Stimulated activated CD4-positive, alpha-beta T cell treated with anti-CD3 and anti-CD28 coated beads, Interleukin-15, amount 100 ng/mL, for 1 hour (primary cell): ENCODE measurements at places on chromosomes 5 and 9.
A peak's percentile ranks its signal among the peaks of the same experiment; 100 is the strongest.

DNA sequence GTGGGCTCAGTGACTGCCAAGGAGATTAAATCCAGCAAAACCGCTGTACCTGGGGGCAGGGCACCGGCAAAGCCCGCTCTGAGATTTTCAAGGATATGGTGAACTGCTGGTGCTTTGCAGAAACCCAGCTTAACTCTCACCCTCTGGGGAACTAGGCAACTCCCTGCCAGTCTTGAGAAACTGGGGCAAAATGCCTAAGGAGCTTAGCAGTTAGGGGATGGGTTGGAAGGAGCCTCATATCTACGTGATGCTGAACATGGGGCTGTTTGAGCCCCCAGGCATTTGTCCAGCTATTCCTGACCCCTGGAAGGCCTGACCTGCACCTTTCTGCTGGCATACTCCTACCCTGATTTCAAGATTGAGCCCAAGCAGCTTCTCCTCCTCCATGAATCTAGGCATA lies 108.6 kb upstream of the TBC1D2 start:
- DNase-seq, result no peak

DNA sequence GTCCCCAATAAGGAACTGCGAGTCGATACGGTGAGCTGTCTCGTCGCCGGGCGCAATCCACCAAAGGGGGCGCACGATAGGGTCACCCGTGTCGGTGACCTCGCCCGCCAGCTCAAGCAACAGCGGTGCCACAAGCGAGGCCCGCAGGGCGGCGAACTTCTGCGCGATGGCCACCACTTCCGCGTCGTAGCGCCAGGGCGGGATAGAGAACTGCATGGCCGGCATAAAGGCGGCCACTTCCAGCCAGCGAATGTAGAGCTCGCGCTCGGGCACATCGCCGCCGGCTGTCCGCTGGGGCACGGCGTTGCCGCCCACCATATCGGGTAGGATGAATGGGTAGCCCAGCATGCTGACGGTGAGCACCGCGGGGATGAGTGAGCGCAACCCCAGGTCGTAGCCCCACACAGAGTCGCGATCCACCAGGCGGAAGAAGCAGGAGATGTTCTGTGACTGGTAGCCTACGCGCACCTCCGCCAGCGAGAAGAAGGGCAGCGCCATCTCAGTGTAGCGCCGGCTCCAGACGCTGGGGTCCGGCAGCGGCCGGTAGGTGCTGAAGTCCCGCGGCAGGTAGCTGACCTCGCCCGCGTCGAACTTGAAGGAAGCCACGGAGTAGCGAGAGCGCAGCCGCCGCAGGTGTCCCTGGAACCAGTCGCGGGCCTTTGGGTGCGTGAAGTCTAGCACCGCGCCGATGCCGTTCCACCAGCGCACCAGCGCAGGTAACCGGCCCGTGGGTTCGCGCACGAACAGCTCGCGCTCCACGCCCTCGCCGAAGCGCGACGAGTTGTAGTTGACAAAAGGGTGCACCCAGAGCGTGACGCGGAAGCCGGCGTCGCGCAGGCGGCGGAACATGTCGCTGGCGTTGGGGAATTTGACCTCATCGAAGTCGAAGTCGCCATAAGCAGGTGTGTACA lies 5.5 kb downstream of the MYORG start:
- no peak for DNase-seq

DNA sequence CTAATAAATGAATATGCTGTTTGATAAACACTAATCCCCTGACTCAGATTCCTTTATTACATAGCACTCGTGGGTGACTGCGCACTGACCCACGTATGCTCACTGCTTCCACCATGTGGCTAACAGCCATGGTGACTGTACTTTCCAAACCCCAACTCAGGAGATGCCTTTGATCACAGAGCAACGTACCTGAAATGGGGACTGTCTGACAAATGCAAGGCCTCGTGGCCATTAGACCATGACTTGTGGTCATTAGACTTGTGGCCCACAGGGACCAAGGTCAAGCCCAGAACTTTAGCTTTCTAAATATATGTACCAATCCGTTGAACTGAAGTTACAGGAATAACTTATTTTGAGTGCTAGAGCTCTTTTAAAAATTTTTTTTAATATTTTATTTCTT lies 46.6 kb downstream of the CYFIP2 start:
- DNase-seq, result peak; percentile 33

GRCh38 chr5:1415059-1415425 lies 30.2 kb downstream of the SLC6A3 start:
- no peak for DNase-seq

DNA sequence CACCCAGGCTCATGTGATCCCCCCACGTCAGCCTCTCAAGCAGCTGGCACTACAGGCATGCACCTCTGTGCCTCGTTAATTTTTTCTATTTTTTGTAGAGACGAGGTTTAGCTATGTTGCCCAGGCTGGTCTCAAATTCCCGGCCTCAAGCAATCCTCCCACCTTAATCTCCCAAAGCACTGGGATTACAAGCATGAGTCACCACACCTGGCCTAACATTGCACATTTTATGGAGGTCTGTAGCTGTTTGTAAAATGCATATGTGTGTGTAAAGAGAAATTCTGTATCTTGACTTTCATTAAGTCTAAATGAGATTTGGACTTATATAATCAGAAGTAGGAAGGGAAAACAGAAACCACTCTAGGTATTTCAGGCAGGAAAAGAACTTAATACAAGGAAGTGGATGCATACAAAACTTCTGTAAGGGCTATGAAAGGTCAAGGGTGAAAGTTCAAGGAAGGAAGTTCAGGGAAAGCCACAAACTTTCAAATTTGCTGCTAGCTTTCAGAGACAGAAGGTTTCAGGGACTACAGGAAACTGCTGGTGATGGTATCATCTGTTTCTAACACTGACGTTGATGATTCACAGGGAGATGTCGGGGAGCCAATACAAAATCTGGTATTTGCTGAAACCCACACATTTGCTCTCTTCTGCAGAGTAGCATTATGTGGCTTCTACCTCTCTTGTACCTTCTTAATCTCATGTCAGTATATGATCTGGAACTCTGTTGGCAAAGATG lies 209.4 kb downstream of the PIK3R1 start:
- no peak for DNase-seq

- DNase-seq, result no peak
Observed at GRCh38 chr9:98941946-98942523, 1.7 kb upstream of the COL15A1 start.

DNA sequence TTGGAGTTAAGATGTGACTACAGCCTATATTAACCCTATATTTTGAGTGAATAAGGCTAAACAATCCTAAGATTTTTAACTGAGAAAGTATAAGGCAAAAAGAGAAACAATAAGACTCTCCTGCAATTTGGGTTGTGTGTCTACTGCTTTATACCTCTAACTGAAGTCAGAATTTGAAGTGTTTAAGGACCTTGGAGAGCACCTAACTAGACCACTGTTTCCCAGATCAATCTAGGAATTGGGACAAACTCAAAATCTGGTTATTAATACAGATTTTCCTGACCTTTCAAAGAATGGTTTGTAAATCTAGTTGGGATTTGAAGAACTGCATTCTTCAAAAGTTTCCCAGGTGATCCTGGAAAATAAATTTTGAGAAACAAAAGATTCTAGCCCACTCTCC lies 42.1 kb downstream of the GABRA1 start:
- DNase-seq, result no peak

DNA sequence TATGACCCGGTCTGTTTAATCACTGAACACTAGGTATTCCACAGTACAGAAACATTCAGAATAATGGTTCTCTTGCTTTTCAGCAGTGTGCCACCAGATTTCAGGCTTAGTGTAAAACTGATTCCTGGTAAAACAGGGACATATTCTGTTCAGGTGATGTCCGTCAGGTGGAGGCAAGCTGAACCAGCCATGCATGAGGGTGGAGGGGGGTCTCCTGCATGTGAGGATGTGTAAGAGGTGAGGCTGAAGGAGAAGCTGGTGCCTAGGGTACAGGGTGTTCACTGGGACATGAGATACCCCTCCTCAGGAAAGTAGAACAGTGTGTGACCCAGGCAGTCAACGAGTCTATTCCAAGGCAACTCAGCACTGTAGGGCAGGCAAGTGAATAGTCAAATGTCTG lies 563.9 kb downstream of the BNC2 start:
- DNase-seq, result no peak

DNA sequence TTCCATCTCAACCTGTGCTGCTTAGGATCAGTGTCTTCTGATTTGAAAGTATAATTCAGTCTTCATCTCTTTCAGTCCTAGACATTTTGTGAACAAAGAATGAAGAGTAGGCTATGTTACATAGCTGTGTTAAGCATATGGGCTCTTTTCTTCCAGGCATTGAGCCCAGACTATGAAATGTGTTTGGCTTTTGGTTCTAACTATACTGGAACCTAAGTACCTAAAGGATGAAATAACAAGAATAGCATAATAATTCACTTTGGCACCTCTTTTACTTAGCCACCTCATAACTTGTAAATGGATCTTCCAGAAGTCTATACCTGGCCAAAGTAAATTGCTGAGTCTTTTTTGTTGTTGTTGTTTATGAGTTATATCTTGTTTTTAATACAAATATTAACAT lies 71.4 kb downstream of the SLF1 start:
- DNase-seq, result no peak

DNA sequence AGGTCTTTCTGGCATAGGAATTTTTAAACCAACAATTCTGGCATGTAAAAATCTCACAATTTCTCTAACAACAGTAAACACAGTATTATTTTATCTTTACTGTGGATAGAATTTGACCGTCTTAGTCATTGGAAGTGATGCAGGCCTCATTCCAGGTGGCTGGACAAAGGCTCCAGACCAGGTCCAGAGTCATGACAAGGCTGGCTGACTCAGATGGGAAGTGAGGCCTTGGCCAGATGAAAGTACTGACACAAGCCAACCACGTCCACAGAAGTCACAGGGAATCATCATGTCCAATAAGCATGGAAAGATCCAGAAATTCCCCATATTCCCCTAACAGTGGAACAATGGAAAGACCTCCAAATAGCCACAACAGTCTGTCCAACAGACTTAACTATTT lies 12.4 kb downstream of the SPOCK1 start:
- no peak for DNase-seq

- DNase-seq, result no peak
Observed at GRCh38 chr5:72151169-72151568, 43.9 kb downstream of the MAP1B start.

GRCh38 chr5:168055141-168055683 lies 236.2 kb upstream of the WWC1 start:
- DNase-seq, result no peak

DNA sequence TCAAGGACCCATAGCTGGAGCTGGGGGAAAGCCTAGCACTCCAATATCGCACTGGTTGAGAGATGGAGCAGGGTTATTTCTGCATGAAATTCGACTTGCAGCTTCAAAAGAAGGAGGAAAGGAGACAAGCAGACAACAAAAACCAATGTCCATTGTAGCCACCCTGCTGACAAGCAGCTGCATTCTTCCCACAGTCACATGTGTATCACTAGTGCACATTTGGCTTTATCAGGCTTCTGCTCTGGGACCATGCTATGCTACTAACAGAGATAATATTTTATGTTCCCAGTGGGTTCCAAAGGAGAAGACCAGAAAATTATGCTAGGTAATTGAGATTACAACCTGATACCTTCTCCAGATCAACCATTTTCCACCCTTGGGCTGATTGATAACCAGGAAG lies 59.7 kb downstream of the MFAP3 start:
- DNase-seq, result no peak

GRCh38 chr9:138020120-138020794 lies 142.7 kb downstream of the CACNA1B start:
- no peak for DNase-seq

GRCh38 chr5:69001627-69002026 lies 92.2 kb upstream of the SLC30A5 start:
- no peak for DNase-seq

- DNase-seq, result no peak
Observed at GRCh38 chr5:170430866-170431437, 41.8 kb upstream of the KCNMB1 start.

DNA sequence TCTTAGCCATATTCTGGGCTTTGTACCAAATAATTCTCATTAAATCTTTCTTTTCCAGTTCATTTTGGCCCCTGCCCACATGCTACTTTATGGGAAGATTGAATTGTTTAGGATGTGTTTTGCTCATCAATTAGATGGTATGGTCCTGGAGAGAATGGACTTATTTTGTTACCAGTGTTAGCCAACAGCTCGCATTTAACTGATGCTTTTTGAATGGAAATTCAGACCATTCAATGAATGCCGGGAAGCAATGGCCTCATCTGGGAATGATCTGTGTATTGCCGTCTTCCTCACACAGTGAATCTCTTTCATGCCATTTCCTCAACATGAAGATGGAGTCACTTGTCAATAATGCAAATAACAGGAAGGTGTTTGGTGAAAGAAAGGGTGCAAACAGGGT lies 370.6 kb upstream of the PIK3R1 start:
- DNase-seq, result no peak

GRCh38 chr5:21685522-21685921 lies 1167.6 kb downstream of the CDH12 start:
- DNase-seq, result no peak

GRCh38 chr9:115164511-115164974 lies 46.6 kb upstream of the TNC start:
- no peak for DNase-seq

GRCh38 chr5:136084698-136085097 lies 47.9 kb upstream of the SMAD5 start:
- DNase-seq, result no peak

DNA sequence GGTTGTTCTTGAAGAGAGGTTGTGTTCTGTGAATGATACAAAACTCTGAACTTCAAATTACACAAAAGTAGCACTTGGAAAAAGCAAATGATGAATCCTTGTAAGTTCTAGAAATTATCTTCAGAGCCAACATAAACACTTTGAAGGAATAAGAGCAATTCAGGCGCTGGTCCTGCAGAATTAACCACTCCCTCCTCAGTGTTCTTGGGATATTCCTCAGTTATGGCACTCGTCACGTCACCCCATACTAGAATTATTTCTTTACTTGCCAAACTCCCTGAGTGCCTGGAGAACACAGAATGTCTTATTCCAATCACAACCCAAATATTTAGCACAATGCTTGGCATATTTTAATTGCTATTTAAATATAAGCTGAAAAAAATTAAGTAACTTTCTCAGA lies 126.3 kb downstream of the EFNA5 start:
- DNase-seq, result no peak

DNA sequence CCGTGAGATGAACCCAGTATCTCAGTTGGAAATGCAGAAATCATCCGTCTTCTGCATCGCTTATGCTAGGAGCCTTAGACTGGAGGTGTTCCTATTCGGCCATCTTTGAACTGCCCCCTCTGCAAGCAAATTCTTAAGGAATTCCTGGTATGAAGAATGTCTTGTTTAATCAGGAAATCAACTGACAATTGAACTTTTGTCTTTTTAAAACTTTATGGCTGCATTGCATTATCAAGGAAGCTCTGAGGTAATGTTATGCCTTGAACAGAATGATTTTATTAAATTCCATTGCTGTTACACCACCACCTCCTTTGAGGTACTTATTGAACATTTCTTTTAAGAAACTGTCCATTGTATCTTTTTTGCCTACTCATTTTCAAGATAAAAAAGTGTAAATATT lies 1915.7 kb upstream of the CDH9 start:
- no peak for DNase-seq

GRCh38 chr5:100584069-100584468 lies 48.9 kb downstream of the FAM174A start:
- DNase-seq, result no peak

GRCh38 chr9:36005891-36006290 lies 30.8 kb upstream of the RECK start:
- DNase-seq, result no peak

GRCh38 chr9:33151007-33151557 lies 16.1 kb downstream of the B4GALT1 start:
- no peak for DNase-seq
